Right lobe of liver (tissue), 6 donors: ENCODE measurements at places on chromosomes 3 and 15. TPM values are rescaled to one million over a fixed set of nuclear protein-coding genes. Genes with fewer than 3 reads are reported as not detected.

GRCh38 chr3:37968199-37968598 is 22.4 kb upstream of the VILL start:
- peaks cover 33% of the 10 kb centered on the region for H3K4me1 ChIP-seq
- H3K27ac ChIP-seq = no peak overlapping the region
- DNase-seq = no peak
- H3K27me3 ChIP-seq = no peaks in the 10 kb centered on the region
- H3K36me3 ChIP-seq = no peaks in the 10 kb centered on the region
- H3K4me3 ChIP-seq = no peak overlapping the region

DNA sequence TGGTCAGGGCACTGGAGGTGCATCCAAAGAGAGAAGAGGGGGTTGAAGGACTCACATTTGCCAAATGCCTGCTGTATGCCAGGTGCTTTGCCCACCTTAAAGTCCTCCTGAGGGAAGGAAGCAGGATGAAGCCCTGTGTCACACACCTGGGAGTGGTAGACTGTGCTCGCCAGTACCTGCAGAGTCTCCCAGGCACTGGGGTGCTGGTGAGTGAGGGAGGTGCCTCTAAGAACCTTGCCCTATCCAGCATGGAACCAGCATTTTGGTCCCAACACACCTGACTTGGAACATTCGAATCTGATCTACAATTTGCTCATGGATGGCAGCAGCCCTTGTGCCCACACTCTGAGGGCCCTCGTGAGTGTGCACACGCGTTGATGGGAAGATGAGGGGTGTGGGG is 76.7 kb downstream of the SEC22A start:
- no peaks in the 10 kb centered on the region for H3K36me3 ChIP-seq
- no peak overlapping the region for H3K27ac ChIP-seq
- H3K4me1 ChIP-seq = no peaks in the 10 kb centered on the region
- H3K4me3 ChIP-seq = no peak overlapping the region

DNA sequence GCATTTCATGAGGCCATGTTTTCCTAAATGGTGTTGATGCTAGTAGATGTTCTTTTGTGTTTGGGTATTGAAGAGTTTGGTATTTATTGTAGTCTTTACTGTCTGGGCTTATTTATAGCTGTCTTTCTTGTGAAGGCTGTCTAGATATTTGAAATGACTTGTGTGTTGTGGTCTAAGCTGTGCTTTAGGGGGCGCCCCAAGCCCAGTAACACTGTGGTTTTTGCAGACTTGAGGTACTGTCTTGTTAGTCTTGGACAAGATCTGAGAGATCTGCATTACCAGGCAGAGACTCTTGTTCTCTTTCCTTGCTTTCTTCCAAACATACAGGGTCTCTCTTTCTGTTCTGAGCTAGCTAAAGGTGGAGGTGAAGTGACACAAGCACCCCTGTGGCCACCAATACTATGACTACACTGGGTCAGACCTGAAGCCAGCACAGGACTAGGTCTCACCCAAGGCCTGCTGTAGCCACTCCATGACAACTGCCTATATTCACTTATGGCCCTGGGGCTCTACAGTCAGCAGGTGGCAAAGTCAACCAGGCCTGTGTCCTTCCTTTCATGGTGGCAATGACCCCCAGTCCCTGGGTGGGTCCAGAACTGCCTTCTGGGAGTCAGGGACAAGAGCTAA is 152.1 kb upstream of the TBC1D5 start:
- no peaks in the 10 kb centered on the region for H3K4me1 ChIP-seq
- no peak overlapping the region for H3K27ac ChIP-seq
- no peak overlapping the region for H3K4me3 ChIP-seq
- H3K27me3 ChIP-seq = no peaks in the 10 kb centered on the region
- no peaks in the 10 kb centered on the region for H3K36me3 ChIP-seq

GRCh38 chr15:74240897-74241614 is 4.9 kb downstream of the CCDC33 start:
- no peak for DNase-seq
- H3K27me3 ChIP-seq = no peaks in the 10 kb centered on the region
- no peaks in the 10 kb centered on the region for H3K36me3 ChIP-seq
- H3K4me1 ChIP-seq = peaks cover 4% of the 10 kb centered on the region
- no peak overlapping the region for H3K4me3 ChIP-seq

- H3K4me1 ChIP-seq = no peaks in the 10 kb centered on the region
- H3K27ac ChIP-seq = no peak overlapping the region
- no peaks in the 10 kb centered on the region for H3K36me3 ChIP-seq
- H3K4me3 ChIP-seq = no peak overlapping the region
These were observed 20.1 kb upstream of the GOLGA6L2 start for GRCh38 chr15:23467110-23467600.

DNA sequence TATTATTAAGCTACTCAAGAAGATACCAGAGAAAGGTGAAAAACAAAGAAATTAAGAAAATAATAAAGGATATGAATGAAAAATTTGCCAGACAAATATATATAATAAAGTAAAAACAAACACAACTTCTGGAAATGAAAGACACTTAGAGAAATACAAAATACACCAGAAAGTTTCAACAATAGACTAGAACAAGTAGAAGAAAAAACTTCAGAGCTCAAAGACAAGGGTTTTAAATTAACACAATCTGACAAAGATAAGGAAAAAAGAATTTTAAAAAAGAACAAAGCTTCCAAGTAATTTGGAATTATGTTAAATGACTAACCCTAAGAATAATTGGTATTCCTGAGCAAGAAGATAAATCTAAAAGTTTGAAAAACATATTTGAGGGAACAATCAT is 135.3 kb downstream of the PLCH1 start:
- no peak for DNase-seq
- no peaks in the 10 kb centered on the region for H3K27me3 ChIP-seq

The AMOTL2 gene
- 33.3 TPM for total RNA-seq

The TMEM207 gene
- total RNA-seq = not detected

The IMPG2 gene
- 0.06 TPM for total RNA-seq
